ENCODE measurements at places on chromosomes 4 and X.

GRCh38 chr4:75821216-75821615 lies 81.0 kb downstream of the PPEF2 start:
- no peak for DNase-seq

- DNase-seq: no peak
Observed at GRCh38 chrX:2313864-2314640, 186.7 kb downstream of the DHRSX start.

DNA sequence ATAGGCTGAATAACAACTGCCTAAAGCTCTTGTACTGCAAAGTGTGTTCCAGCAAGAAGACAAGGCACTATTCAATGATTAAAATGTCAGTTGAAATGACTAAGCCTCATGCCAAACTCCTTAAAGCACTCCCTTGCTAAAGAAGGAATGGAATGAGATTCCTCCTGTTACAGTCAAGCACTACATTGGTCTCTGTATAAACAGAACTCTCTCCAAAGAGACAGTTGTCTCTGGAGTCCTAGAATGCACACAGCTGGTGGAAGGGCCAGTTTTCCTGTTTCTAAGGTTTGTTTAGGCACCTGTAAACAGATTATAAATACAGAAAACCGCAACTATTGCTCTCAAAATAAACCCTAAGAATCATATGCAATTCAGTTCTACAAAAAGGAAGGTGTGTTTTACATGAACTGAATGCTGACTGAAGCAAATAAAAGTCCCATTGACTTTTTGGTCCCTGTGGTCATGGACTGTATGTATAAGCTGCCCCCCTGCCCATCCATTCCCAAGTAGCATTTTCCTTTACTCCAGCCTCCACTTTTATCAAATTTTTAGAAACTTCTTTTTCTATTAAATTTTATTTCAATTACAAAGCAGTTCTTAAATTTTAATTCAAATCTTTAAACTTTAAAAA lies 47.0 kb downstream of the FAT1 start:
- no peak for DNase-seq

GRCh38 chr4:17817027-17817426 lies 6.2 kb downstream of the NCAPG start:
- DNase-seq: no peak

- DNase-seq: no peak
Observed at GRCh38 chr4:2534904-2535375, 1.5 kb upstream of the FAM193A start.

GRCh38 chr4:73417973-73418372 lies 13.9 kb downstream of the ALB start:
- no peak for DNase-seq

GRCh38 chr4:141238186-141238585 lies 17.5 kb downstream of the ZNF330 start:
- DNase-seq: no peak

GRCh38 chr4:148332486-148332885 lies 109.7 kb downstream of the NR3C2 start:
- DNase-seq: no peak

GRCh38 chrX:155841232-155841631 lies 39.9 kb upstream of the VAMP7 start:
- DNase-seq: no peak

GRCh38 chr4:89379511-89380044 lies 72.0 kb upstream of the GPRIN3 start:
- DNase-seq: no peak

DNA sequence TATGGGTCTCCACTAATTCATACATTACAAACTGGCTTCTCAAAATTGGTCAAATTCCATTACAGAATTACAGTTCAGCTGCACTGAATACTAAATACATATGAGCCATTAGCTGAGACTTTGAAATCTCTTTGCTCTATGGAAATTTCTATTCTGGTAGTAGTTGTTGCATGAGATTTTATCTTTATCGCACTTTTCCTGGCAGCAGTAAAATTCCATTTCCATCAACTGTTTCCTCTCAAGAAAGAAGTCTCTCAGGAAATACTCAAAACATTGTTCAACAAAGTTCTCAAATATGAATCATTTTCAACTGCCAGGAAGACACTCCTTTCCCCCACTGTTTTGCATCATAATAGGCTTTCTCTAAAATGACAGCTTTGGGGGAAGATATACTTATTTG lies 51.3 kb downstream of the ATP11C start:
- no peak for DNase-seq

DNA sequence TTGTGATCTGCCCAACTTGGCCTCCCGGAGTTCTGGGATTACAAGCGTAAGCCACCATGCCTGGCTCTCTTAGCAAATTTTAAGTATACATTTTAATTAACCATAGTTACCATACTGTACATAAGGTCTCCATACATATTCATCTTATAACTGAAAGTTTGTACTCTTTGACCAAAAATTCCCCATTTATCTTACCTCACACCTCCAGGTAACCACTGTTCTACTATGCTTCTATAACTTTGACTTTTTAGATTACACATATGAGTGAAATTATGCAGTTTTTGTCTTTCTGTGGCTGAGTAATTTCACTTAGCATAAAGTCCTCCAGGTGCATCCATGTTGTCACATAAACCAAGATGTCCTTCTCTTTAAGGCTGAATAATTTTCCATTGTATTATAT lies 17.4 kb downstream of the C4orf51 start:
- no peak for DNase-seq

DNA sequence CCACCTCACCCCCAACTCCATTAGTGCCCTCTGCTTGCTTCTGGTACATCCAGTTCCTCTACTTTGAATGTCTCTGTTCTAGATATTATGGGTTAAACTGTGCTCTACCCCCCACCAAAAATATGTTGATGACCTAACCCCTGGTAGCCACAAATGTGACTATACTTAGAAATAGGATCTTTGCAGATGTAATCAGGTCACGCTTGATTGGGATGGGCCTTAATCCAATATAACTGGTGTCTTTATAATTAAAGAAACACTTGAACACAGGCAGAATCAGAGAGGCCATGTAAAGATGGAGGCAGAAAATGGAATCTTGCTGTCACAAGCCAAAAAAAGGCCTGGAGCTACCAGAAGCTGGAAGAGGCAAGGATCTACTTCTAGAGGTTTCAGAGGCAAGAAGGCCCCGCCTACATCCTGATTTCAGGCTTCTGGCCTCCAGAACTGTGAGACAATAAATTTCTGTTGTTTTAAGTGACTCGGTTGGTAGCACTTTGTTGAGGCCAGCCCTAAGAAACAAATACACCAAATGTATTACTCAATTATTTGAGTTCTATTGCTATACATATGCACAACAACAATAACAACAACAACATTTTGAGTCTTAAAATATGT lies 220.0 kb downstream of the PPP3CA start:
- DNase-seq: no peak

- no peak for DNase-seq
Observed at GRCh38 chrX:68511255-68511654, 12.4 kb downstream of the YIPF6 start.

Data from activated CD4-positive, alpha-beta T cell treated with anti-CD3 and anti-CD28 coated beads, Interleukin-2, amount 50 U/mL, for 4 hours (primary cell).